ENCODE measurements at places on chromosomes 16 and 17.

- no peak for DNase-seq
These were observed 16.0 kb downstream of the SPNS3 start for GRCh38 chr17:4449736-4450135.

GRCh38 chr17:32920293-32920692 is 7.7 kb upstream of the TMEM98 start:
- DNase-seq, result no peak

GRCh38 chr16:380762-381011 is 1.1 kb downstream of the PGAP6 start:
- no peak for DNase-seq

DNA sequence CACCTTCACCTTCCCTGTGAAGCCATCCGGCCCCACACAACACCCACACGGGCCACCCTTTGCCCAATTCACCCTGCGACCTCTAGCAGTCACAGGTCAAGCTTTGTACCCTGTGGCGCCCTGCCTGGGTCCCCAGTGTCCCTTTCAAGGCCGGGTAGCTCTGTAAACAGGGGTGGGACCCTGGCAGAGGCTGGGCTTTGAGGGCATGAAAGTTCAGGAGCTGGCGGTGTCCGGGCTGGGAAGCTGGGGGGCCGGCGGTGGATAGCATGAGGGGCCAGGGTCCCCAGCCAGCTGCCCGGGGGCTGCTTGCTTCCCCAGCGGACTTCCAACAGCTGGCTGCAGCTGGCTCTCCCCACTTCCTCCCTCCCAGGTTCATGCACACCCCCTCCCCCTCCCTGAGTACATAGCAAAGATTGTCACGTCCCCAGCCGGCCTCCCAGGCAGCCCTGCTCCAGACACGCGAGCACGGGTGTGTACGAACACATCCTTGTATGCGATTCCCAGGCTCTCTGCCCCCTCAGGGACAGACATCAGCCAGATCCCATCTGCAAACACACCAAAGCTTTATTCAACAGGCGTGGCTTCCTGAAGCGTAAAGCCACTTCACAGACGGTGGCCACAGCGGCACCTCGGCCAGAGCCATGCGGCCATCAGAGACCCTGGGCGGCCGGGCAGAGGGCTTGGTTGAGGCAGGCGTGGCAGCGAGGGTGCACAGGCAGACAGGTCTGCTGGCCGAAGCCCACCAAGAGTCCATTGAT is 8.2 kb downstream of the NTHL1 start:
- DNase-seq, result no peak

GRCh38 chr16:73714976-73715375 is 581.6 kb upstream of the PSMD7 start:
- peak; percentile 66 for DNase-seq

- DNase-seq, result peak; percentile 32
These were observed 487 bp downstream of the RANBP10 start for GRCh38 chr16:67805718-67806427.

- DNase-seq, result no peak
These were observed 73.9 kb downstream of the SPAG9 start for GRCh38 chr17:51046514-51047384.

Measured in GM12865 (cell line).